ENCODE measurements at places on chromosomes 5 and 9. TPM values are rescaled to one million over a fixed set of nuclear protein-coding genes. Genes with fewer than 3 reads are reported as not detected.

DNA sequence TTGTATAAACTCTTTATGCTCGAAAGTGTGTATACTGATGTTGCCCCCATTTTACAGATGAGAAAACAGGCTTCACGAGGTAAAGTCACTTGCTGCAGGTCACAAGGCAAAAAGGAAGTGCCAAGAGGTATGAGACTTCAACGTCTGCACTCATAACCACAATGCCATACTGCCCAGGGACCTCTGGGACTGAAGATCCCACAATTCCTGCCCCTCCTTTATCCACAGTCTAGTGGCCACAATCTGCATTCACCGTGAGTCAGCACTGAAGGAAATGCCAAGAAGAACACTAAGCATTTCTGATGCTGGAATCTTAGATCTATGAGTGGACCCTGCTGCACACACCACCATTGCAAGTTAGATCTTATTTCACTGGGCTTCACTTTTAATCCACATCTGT lies 37.3 kb downstream of the MED27 start:
- no peak for DNase-seq

- no peak for DNase-seq
Observed at GRCh38 chr5:135491552-135492318, 39.6 kb upstream of the TIFAB start.

DNA sequence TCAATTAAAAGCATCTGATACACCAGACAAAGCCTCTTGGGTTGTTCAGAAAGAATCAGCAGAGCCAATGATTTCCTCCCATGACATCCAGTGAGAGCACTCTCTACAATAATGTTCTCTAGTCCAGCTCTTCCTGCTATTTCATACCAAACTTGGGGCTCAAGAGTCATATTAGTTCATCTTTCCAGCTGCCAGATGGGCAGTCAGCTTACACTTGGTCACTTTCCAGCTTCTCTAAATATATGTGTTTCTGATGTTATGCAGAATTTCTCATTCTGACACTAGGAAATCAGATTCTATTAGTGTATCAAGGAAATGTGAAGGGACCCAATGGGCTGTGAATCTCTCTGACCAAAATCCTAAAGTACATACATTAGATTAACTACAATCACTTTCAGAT lies 148.9 kb downstream of the ENC1 start:
- no peak for DNase-seq

Gene SLC6A18
- total RNA-seq, result not detected

DNA sequence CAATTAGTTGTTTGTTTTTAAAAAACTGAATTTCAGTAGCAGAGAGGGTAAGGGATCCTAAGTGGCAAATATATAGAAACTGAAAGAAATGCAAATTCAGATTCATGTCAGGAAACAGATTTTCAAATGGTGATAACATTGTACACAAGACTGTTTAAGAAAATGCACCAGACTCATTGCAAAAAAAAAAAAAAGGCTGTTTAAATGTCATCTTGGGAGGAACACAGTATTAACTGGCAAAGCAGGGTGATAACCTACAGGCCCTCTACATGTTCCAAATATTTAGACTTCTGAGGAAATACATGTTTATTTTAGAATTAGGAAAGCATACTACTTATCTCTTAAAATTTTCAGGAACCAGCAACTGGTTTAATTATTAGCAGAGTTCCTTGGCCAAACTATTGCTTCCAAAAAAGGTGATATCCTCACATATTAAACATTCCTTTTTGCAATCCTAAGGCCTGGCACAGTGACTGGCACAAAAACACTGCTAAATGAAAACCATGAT lies 114.5 kb downstream of the TSSK1B start:
- DNase-seq, result no peak

DNA sequence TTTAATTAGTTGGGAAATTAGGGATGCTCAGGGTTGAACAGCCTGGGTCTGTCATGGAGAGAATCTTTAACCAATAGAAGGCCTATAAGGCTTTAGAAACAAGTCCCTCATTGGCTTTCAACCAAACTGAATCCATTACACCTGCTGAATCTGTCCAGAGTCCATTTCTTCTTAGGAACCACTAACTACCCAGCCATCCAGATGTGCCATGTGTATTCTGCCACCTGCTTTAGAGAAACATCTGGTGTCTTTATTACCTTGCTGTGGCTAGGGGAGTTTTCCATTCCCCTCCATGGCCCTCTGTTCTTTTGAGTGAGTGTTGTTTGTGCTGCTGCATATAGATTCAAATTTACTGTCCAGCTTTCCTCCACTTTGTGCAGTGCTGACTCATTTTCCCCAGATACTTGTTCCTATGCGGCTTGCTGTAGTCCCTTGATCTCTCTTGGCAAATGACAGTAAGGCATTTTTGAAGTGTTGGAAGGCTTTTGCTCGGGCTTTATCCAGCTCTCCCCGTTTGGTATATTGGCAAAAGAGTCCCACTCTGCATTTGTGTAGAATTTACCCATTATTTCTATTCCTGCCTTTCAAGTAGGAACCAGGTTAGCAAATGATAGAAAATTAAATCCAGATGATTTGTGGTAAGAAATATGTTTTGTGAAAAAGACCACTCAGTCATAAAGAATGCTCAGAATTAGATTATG lies 54.6 kb downstream of the NLN start:
- DNase-seq, result no peak

Gene CTSV
- total RNA-seq, result 129 TPM

All from thymus (tissue), 14 donors.